T-helper 17 cell (primary cell): ENCODE measurements at places on chromosomes 2 and 18. TPM values are rescaled to one million over a fixed set of nuclear protein-coding genes. Genes with fewer than 3 reads are reported as not detected.

Gene NEU2
- total RNA-seq: not detected

Gene FBXO15
- total RNA-seq: 0.63 TPM

- DNase-seq: no peak
These were observed 60.6 kb downstream of the IRS1 start for GRCh38 chr2:226738821-226739544.

Gene CCDC148
- total RNA-seq: not detected

Gene SIX3
- not detected for total RNA-seq

DNA sequence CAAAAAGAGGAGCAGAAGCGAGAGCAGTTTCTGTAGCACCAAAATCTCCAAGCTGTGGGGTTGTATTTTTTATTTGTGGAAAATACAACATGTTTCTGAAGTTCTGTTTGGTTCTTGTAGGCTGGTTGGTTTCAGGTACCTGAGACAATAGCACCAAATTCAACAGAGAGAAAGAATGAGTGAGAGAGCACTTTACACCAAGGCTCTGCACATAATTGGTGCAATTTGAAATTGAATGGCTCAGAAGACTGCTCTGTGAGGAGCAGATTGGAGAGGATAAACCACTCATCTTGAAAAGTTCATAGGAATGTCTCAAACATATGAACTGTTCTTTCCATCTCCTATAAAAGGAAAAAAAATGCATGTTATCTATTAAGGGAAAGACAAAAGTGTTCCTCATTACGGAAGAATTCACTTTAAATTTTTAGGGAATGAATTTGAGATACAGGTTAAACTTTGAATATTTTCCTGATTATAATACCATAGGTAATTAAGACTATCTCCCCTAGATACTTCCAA is 175.1 kb downstream of the ATAD2B start:
- DNase-seq: no peak

- DNase-seq: no peak
These were observed 129.4 kb downstream of the RAD51AP2 start for GRCh38 chr2:17388798-17389197.

DNA sequence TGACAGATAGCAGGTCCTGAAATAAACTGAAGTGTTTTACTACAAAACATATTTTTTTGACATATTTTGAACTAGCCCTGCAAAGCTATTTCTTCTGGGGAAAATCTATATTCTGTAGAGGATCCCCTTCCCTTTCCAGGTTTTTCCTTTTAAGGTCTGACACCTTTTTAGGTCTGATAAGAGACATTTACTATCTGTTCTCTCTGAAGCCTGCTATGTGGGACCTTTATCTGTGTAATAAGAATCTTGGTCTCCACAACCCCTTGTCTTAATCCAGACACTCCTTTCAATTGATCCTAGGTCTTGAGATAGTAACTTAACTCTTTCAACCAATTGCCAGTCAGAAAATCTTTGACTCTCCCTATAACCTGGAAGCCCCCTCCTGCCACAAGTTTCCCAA is 5.5 kb upstream of the PDK1 start:
- DNase-seq: no peak

Gene CHRNG
- not detected for total RNA-seq

Gene ANKRD12
- total RNA-seq: 191 TPM

GRCh38 chr2:19231625-19232024 is 126.8 kb downstream of the OSR1 start:
- no peak for DNase-seq

DNA sequence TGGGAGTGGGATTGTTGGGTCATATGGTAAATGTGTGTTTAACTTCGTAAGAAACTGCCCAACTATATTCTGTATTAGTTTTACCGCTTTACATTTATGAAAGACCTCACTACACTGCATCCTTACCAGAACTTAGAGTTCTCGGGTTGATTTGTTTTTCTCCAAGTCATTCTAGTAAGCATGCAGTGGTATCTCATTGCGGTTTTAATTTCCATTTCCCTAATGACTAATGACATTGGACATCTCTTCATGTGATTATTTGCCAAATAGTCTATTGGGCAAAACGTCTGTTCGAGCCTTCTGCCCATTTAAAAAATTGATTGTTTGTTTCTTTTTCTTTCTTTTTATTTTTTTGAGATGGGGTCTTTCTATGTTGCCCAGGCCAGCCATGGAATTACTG is 6.8 kb downstream of the FBLN7 start:
- DNase-seq: no peak

DNA sequence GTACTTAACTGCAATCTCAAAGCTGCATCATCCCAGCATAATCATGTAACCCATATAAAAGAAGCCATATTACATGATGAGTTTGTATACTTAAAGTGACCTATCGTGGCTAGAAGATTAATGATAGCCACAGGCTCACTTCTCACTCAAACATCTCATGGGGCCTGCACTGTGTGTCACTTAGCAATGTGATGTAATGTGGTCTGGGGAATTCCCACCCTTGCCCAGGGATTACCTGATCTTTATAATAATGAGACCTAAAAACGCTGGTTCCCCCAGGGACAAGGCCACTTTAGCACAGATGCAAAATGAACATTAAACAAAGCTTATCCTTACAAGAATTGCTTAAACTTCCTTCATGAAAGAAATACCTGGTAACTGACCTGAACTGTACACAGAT is 427.1 kb upstream of the CNTNAP5 start:
- no peak for DNase-seq

Gene CD207
- total RNA-seq: 0.23 TPM

Gene IL18R1
- 31.7 TPM for total RNA-seq

Gene KIAA2012
- total RNA-seq: not detected

Gene LRATD1
- total RNA-seq: not detected

- no peak for DNase-seq
These were observed 13.5 kb upstream of the CUL3 start for GRCh38 chr2:224598678-224599077.

GRCh38 chr2:236608710-236609109 is 39.1 kb downstream of the ACKR3 start:
- no peak for DNase-seq

Gene DNAH7
- not detected for total RNA-seq
